ENCODE measurements at places on chromosomes 16 and 17.

- DNase-seq, result no peak
Measured at GRCh38 chr16:30951750-30952149, 2.9 kb downstream of the ORAI3 start.

DNA sequence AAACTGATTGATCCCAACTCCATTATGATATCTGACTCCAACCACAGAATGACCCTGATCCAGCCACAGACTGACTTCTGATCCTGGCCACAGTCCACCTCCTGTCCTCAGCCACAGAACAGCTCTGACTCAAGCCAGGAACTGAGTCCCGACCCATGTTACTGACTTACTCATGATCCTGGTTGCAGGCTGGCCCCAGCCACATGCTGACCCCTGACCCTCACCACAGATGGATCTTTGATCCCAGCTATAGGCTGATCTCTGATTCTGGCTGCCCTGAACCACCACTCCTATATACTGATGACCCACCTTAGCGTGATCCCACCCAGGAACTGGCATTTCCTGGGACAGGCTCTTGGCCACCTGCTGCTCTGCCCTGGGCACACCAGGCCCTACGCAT lies 32.2 kb upstream of the IL21R start:
- DNase-seq, result no peak

DNA sequence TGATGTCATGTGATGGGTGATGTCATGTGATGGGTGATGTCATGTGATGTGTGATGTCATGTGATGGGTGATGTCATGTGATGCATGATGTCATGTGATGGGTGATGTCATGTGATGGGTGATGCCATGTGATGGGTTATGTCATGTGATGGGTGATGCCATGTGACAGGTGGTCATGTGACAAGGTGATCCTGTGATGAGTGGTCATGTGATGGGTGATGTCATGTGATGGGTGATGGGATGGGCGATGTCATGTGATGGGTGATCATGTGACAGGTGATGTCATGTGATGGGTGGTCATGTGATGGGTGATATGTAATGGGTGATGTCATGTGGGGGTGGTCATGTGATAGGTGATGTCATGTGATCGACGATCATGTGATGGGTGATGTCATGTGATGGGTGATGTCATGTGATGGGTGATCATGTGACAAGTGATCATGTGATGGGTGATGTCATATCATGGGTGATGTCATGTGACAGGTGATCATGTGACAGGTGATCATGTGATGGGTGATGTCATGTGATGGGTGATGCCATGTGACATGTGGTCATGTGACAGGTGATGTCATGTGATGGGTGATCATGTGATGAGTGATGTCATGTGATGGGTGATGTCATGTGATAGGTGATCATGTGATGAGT lies 17.2 kb downstream of the CD300LB start:
- no peak for DNase-seq

DNA sequence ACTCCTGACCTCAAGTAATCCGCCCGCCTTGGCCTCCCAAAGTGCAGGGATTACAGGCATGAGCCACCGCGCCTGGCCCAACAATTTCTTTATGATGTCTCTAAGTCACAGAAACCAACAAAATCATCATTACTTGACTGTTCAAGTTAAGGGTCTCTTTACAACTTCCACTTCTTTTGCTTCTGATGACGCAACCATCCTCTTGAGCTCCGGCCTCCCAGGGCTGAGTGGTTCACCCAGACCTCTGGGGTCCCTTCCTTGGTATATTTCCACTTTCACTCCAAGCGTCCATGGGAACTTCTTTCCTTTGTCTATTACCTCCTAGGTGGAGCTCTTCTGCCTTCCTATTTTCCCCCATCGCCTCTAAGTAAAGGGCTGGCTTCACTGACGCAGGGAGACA lies 253.7 kb downstream of the NTN1 start:
- DNase-seq, result no peak
